ENCODE measurements at places on chromosomes 16 and 17.

DNA sequence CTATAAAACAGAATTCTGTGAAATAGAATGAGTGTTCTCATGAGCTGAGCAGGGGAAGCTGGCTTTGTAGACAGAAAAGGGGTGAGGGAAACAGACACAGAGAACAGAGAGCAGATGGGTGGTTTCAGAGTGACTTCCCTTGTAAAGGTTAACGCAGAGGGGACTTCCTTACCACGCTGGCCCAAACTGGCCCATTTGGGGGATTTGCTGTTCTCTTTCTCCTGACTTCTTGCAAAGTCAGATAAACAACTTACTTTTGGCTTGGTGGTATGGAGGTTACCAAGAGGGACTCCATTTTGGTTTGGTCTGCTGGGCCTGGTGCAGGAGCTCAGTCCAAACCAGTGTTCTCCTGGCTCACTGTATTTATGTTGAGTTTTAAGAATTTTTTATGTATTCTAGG is 48.4 kb downstream of the SEC14L1 start:
- DNase-seq, result no peak

DNA sequence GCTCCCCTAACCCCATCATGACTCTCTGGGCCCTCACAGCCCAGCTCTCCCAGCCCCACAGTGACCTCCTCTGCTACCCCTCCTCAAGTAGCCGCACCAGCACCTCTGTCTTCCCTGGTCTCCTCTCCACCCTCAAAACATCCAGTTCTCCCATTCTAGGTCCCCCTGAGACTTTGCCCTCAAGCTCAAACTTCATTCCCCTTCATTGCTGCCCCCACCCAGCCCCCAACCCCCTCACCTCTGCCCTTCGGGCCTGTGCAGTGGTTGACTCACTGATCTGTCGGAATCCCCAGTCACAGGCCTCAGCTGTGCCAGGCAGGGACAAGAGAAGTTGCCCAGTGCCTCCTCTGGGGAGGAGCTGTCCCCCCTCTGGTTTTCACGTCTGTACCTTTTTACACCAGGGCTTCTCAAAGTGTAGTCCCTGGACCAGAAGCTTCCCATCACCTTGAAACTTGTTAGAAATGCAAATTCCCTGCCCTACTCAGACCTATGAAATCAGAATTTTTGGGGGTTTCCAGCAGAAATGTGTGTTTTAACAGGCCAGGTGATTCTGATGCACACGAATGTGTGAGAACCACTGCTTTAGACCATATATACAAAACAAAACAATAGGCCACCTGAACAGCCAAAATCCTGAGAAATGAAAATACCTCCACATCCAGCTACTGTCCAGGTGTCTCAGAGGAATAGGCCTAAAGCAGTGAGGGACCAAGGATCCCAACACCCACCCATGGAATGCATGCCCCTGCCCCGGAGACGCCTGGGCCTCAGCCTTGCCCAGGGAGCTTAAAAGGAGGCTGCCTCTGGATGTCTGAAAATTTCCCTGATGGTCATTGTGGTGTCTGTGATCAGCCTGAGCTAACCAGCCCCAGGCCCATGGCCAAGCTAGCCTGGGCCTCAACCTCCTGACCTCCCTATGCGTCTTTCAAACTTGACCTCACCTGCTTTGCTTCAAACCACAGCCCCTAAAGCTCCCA is 853 bp upstream of the DOK4 start:
- DNase-seq, result no peak

DNA sequence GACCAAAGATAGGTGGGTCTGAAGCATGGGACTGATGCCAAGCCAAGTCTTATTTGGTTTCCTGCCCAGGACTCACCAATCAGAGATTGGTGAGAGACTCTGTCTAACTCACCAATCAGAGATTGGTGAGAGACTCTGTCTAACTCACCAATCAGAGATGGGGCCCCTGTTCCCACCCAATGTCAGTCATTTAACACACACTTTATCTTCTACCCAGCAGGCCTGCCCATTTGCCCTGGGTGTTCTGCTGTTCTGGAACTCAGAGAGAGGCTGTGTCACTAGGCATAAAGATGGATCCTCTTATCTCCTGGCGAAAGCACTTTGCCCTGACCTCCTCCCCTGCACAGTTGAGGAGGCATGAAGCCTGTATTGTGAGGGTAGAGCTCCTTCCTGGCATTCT is 5.4 kb upstream of the RHOT1 start:
- no peak for DNase-seq

DNA sequence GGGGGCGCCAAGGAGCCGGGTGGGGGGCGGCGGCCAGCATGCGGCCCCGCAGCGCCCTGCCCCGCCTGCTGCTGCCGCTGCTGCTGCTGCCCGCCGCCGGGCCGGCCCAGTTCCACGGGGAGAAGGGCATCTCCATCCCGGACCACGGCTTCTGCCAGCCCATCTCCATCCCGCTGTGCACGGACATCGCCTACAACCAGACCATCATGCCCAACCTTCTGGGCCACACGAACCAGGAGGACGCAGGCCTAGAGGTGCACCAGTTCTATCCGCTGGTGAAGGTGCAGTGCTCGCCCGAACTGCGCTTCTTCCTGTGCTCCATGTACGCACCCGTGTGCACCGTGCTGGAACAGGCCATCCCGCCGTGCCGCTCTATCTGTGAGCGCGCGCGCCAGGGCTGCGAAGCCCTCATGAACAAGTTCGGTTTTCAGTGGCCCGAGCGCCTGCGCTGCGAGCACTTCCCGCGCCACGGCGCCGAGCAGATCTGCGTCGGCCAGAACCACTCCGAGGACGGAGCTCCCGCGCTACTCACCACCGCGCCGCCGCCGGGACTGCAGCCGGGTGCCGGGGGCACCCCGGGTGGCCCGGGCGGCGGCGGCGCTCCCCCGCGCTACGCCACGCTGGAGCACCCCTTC is 484 bp downstream of the FZD2 start:
- DNase-seq, result peak; percentile 21

DNA sequence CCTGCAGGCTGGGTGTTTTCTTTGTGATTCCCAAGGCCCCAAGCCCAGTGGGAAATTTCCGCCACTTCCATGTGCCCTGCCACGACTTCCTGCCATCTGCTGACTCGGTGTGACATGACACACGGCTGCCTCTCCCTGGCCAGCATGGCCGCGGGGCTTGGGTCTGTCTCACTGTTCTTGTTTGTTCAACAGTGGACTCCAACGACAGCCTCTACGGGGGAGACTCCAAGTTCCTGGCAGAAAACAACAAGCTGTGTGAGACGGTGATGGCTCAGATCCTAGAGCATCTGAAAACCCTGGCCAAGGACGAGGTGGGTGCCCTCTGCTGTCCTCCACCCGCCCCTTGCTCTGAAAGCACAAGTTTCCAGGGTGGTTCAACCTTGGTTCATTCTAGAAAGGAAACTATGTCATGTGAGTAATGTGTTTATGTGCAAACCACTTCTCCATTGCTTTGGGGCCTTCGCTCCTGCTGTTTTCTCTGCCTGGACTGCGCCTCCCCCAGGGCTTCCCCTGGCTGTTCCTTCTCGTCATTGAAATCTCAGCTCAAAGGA is 26.8 kb downstream of the KNOP1 start:
- no peak for DNase-seq

GRCh38 chr17:7179317-7180254 is at the start of gene ASGR1:
TSS of gene ASGR1 (minus strand) at chr17:7179370. CDS start at chr17:7178563, 807 bp downstream.
- no peak for DNase-seq

DNA sequence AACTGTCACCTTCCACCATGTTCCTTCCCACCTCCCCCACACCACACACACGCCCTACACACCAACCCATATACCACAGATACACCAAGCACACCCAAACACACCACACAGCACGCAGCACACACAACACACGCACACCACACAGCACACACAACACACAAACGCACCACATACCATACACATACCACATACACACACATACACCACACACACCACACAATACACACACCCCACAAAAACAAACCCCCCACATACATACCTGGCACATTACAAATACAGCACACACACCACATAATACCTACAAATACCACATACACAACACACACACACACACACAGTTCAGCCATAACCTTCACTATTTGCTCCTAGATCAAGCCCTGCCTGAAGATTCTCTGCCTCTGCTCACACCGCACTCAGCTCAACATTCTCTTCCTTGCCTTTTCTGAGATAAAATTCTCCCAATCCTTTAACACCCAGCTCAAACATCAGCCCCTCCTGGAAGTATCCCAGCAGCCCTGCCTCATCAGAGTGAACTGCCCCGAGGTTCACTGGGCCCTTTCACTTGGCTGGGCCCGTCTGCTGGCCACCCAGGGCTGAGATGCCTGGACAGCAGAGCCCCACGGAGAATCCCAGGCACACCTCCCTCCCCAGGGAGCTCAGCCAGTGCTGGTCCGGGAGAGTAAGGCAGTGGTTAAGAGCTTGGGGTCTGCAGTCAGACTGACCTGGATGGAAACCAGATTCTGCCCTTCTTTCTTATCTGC is 31.9 kb upstream of the CPNE2 start:
- no peak for DNase-seq

- DNase-seq, result no peak
These were observed 15.5 kb upstream of the MMD start for GRCh38 chr17:55437159-55437605.

- no peak for DNase-seq
These were observed 10.3 kb upstream of the ITGAX start for GRCh38 chr16:31344712-31345111.

DNA sequence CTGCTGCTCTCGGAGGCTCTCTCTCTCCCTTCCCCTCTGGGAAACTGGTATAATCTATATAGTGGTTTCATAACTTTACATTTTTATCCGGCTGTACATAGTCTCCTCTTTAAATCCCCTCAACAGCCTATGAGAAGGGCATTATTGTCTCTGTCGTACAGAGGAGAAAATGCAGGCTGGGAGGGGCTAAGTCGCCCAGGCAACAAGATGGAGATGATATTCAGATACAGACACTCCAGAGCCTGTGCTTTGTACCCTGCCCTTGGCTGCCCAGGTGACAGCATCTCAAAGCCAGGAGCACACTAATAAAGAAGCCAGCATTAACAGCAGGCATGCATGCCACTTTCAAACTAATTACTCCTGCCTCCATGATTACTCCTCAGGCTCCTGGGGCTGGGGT is 4.7 kb upstream of the EIF1 start:
- no peak for DNase-seq

DNA sequence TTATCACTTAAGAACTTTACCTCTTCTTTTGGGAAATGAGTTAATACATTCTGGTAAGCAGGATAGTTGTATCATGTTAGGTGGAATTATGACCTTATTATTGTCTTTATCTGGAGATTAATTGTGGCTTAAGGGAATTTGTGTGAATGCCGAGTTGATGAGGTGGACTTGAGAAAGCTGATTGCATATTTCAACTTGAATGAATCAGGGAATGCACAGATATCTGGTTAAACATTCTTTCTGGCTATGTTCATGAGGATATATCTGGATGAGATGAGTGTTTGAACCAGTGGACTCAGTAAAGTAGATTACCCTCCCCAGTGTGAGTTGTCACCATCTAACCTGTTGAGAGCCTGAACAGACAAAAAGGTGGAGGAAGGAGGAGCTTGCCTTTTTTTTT is 326.1 kb upstream of the GOT2 start:
- DNase-seq, result no peak

- DNase-seq, result no peak
These were observed 25.8 kb upstream of the ABCC3 start for GRCh38 chr17:50608700-50609379.

DNA sequence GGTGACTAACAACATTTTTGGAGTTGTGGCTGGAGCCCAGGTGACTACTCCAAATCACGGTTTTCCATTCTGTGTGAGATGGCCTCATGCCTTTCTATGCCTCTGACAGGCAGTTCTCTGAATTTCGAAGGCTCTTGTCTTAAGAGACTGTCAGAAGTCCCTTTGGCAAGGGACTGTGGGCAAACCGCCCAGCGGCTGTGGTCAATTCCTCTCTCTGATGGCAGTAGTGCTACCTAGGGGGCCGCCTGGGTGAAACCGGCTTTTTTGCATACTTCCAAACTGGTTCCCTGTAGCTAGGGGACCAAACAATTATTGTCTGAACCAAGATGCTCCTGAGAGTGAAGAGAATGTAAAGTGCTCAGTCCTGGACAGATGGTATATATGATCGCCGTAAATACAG is 86.3 kb downstream of the SDR42E1 start:
- no peak for DNase-seq

- no peak for DNase-seq
These were observed 87.3 kb downstream of the ABCA8 start for GRCh38 chr17:68867759-68868516.

GRCh38 chr16:66372898-66373155 is 6.3 kb downstream of the CDH5 start:
- no peak for DNase-seq

DNA sequence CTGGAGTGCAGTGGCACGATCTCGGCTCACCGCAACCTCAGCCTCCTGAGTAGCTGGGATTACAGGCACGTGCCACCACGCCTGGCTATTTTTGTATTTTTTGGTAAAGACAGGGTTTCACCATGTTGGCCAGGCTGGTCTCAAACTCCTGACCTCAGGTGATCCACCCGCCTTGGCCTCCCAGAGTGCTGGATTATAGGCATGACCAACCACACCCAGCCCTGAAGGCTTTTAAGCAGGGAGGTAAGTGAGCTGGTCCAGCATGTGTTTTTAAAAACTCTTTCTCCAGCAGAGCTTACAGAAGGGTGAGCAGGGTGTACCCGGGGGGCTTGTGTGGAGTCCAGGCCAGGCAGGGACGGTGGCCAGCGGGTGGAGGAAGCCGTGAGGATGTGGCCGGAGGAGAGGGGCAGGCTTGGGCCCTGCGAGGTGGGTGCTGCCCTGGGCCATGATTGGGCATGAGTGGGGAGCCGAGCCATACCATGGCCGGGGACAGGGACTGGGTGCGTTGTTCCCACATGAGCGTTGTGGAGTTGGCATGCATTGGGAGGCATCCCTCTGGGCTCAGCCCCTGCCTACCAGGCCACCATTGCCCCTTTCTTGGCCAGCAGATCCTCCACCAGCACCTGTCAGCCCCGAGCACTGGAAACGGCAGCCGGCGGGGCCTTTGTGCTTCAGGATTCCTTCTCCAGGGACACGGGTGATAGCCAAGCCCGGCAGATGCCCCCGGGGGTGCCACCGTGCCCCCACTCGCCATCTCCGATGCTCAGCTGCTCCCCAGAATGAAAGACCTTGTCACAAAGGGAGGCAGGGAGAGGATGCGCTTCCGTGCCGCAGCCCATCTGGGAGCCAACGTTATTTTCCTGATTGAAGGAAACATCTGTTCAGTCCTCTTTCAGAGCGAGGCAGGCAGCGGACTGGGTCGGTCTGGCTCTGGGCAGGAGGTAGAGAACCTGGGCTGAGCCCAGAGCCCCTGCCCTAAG is 64.5 kb downstream of the RAI1 start:
- DNase-seq, result no peak

DNA sequence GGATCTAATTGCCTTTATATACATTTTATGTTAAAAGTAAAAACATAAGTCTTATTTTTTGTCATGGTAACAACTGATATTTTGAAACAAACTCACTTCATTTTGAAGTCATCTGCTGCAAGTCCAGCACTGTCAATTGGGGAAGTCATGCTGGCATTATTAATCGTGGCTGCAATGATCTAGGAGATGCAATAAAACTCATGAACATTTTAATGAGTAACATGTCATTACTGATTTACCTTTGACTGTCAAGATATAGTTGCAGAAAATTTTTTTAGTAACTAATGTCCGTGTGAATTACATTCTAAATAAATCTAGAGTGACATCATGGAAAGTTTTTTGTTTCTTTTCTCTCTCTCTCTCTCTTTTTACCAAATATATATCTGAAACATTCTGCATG is 17.3 kb upstream of the KRT24 start:
- DNase-seq, result no peak

GRCh38 chr17:2064980-2065785 is 10.3 kb downstream of the HIC1 start:
- DNase-seq, result no peak

All from stimulated activated CD8-positive, alpha-beta memory T cell treated with anti-CD3 and anti-CD28 coated beads, Interleukin-7, amount 100 ng/mL, for 4 hours (primary cell).